ENCODE measurements at places on chromosomes 3 and 15.

- no peak for DNase-seq
Measured at GRCh38 chr15:69997813-69998212, 99.9 kb downstream of the TLE3 start.

GRCh38 chr3:185216607-185216958 lies 37.3 kb downstream of the EHHADH start:
- DNase-seq: no peak

DNA sequence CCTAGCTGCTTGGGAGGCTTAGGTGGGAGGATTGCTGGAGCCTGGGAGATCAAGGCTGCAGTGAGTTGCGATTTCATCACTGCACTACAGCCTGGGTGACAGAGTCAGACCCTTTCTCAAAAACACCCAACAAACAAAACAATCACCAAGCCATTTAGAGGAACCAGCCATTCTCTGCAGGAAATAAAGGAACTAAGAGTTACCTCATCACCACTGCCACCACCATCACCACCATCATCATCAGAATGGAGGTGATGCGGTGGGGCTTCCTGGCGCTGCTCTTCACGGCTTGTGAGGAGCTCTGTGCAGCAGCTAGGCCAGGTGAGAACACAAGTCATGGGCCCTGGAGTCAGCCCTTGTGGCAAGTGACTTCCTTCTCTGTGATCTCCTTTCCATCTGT lies 37.7 kb upstream of the KLHL25 start:
- no peak for DNase-seq

- DNase-seq: no peak
Measured at GRCh38 chr3:131561511-131561910, 58.7 kb upstream of the MRPL3 start.

- DNase-seq: no peak
Measured at GRCh38 chr15:38048001-38048455, 113.6 kb downstream of the TMCO5A start.

DNA sequence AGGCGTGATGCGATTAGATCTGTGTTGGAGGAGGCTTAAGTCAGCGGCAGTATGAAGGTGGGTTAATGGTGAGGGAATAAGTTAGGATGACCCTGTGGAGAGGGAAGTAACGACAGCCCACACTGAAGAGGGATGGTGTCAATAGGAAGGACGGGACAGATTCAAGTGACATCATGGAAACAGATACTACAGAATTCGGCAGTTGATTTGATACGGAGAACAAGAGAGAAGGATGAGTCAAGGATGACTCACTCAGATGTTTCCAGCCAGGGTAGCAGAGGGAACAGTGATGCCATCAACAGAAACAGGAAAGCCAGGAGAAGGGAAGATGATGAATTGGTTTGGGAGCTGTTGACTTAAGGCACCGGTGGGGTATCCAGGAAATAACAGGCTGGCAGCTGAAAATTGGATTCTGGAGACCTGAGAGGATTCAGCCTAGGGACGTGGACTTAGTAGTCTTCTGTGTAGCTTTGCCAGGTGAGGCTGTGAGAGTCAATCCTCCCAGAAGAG lies 38.0 kb downstream of the SHC4 start:
- DNase-seq: no peak

DNA sequence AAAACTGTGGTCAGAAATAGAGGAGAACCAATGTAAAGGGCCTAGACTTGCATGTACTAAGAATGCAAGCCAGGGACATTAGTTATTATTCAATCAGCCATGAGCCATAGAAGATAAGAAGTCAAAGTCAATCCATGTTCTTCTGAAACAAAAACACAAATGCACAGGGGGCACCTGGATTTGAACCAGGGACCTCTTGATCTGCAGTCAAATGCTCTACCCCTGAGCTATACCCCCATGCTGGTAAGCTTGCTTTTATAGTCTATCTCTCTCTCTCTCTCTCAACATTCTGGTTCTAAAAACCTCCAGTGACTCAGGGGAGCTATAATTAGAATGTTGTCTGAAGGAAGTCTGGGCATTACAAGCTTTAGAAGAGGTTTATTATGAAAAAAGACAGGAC lies 85.6 kb upstream of the ACP3 start:
- DNase-seq: no peak

GRCh38 chr3:131421301-131421700 lies 39.7 kb downstream of the NUDT16 start:
- DNase-seq: no peak

DNA sequence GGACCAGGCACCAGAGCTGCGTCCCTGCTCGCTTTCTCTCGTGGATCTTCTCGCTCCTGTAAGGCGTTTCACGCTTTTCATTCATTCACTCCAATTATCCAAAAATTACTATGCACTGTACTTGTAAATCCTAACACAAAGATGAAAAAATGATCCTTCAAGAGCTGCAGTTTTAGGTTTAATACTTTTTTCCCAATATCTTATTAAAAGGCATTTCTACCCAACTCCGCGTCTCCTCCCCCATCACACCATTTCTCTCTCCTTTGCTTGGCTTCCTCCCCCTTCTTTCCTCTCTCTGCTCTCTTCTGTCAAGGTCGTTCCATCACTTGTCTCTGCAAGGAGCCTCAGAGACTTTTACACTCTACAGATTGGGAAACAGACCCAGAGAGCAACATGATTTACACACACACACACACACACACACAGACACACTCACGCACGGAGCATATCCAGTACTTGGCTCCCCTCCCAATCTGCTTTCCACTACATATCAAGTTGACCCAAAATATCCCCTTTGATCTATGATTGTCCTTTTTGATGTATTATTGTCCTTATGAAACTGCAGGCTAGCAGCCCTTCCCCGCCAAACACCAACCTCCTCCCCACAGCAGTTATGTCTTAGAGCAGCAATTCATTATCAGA lies 479 bp upstream of the CLDN1 start:
- DNase-seq: no peak

- no peak for DNase-seq
Measured at GRCh38 chr3:151615464-151615863, 118.3 kb upstream of the AADACL2 start.

- DNase-seq: no peak
Measured at GRCh38 chr3:118298133-118298532, 736.5 kb downstream of the IGSF11 start.

- no peak for DNase-seq
Measured at GRCh38 chr15:101325263-101326025, 30.4 kb upstream of the SNRPA1 start.

DNA sequence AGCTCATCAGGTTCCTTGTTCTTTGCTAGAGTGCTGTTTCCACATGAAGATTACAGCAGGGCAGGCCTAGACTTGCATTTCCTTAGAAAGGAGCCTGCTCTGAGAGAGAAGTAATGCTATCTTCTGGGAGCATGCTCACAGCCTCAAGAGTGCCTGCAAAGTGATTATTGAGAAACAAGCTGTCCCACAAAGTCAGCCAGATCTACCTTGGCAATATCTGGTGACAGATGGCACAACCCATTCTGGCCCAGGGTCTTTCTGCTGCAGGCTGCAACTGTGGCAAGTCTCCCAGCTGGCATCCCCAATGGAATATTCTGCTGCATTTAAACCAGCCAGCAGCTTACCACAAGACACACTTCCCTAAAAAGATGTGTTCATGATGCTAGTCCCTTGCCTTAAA lies 29.3 kb downstream of the MTMR10 start:
- no peak for DNase-seq

GRCh38 chr3:125055331-125055912 lies 375 bp downstream of the HEG1 start:
- DNase-seq: no peak

- DNase-seq: no peak
Measured at GRCh38 chr3:190166948-190167347, 46.3 kb upstream of the P3H2 start.

DNA sequence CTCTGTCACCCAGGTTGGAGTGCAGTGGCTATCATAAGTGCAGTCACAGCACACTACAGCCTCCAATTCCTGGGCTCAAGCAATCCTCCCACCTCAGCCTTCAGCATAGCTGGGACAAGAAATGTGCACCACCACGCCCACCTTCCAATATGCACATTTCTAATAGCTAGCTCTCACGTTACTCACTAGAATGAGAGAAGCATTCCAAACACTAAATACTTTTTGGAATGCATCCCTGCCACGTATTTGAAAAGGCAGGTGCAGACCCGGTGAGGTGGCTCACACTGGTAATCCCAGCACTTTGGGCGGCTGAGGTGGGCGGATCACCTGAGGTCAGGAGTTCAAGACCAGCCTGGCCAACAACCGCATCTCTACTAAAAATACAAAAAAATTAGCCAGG lies 7.6 kb upstream of the TCF12 start:
- DNase-seq: no peak

DNA sequence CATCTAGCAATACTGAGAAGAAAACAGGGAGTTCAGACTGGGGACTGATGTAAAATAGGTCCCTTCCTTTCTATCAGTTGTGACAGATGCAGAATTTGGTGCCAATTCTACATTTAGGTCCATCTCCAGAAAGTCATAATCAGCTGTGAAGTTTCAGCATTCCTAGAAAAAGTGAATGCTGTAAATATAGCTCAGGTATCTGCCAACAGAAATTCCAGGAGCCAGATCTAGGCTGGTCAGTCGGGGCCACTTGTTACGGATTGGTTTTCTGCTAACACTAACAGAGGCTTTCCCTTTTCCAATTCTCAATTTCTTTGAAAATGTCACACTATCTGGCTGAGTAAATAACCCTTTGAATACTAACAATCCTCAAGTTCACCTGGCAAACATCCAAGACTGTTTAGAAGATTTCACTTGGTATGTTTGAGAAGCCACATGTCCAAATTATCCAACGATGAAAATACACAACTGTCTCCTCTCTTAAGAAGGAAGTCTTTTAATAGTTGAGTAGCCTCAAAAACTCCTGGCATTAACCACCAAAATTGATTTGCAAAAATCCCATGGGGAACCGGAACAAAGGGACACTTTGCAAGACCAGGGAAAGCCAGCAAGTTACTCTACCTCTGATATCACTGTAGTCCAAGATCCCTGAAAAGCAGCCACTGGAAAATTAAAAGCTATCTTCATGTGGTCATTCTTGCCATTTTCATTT lies 222.3 kb downstream of the ZMAT3 start:
- no peak for DNase-seq

DNA sequence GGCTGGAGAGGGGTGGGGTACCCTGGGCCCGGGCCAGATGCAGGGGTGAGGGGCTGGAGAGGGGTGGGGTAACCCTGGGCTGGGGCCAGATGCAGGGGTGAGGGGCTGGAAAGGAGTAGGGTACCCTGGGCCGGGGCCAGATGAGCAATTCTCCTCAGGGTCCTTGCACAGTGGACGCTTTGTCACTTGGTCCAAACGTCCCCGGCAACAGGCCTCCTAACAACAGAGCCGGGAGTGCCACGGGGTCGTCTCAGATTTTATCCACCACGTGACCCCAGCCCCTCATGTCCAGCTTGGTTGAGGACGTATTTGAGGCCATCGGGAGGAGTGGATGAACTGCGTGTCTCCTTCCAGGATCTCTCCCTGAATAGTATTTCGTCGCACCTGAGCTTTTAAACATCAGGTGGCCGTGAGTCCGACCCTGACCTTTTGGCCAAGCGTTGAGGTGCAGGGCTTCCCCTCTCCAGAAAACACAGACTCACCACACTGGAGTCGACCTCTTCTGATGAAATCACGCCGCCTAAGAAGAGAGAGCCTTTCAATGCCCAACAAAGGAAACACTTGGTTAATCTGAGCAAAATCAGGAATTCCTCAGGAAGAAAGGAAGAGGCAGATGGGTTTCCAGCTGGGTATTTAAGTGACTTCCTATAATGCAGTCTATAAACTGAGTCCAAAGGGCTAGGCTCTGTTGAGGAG lies 12.8 kb upstream of the LRRC15 start:
- no peak for DNase-seq

DNA sequence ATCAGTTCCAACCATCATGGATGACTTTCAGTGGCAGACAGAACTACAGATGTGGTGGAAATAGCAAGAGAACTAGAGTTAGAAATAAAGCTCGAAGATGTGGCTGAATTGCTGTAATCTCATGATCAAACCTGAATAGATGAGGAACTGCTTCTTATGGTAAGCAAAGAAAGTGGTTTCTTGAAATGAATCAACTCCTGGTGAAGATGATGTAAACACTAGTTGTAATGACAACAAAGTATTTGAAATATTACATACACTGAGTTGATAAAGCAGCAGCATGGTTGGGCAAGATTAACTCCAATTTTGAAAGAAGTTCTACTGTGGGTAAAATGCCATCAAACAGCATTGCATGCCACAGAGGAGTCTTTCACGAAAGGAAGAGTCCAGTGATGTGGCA lies 131.7 kb upstream of the FAM3D start:
- DNase-seq: no peak

DNA sequence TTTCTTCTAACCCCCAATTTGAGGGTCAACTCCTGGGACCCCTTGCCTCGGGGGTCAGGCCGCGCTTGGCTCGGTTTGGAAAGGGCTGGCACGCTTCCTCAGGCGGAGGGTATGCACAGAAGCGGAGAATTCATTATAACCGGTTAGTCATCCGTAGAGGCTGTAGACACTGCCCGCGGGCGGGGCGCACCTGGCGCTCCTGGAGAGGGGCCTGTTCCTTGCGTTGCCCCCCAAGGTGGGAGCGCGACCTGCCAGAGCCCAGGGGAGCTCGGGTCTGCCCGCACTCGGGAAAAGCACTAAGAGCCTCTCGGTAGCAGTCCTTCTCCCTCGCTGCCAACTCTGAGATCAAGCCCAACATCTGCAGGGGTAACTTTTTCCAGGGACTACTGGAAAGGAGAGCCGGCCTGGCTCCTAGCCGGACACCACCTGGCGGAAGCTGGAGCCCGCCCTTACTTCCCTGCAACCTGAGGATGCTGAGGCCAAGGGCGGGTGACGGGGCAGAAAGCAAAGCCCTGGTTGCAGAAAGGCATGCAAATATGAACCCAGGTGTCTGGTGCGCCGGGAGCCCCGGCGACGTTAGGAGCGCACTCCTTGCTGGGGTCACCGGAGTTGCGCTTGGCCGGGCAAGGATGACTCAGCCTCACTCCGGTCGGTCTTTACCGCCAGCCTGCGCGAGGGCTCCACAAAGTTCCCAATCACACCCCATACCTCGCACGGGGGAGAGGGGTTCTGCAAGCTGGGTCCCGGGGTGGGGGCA lies 1.5 kb upstream of the CACNA2D3 start:
- DNase-seq: no peak

GRCh38 chr15:69909719-69910444 lies 187.8 kb downstream of the TLE3 start:
- DNase-seq: no peak

DNA sequence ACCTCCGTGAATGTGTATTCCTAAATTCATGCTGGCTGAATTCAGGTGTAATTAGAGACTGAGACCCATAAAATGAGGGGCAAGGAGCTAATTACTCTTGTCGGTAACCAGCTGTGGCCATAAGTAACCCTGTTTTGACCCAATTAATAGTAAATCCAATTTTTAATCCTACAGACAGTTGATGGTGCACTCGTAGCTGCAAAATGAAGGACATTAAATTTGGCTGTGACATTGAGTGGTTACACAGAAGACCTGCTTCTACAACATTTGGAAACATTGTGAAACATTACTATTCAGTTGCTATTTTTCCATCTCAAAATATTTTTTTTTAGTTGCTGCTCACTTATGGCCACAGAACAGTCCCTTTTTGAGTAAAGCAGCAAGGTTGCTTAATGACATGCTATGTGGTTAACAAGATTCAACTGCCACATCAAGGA lies 33.0 kb downstream of the MBNL1 start:
- DNase-seq: no peak
